Mucosa of gallbladder (tissue), 1 donor: ENCODE measurements at places on chromosomes 2 and 18.

DNA sequence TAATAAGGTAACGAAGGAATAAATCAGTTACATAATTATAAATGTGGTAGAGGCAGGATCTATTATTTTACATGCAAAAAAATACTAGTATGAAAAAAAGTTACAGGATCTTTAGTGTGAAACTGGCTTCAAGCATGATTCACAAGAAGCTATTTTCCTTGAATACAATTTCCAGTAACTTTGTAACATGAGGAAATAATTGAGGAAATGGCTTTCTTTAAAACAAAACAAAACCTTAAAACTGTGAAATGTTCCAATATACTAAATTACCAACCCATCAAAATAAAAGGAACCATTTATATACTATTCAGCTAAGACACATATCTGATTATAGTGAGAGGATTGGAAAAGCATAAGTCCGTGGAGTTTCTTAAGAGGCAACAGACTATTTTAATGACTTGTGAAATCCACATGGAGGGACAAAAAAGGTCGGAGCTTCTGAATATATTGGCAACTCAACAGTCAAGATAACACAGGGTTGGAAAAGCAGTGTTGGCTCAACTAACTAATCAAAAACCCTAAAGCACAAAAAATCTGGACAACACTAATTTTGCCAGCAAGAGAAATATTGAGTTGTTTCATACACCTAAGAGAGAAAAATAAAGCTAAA is 10.6 kb downstream of the IRS1 start:
- no peak for DNase-seq

DNA sequence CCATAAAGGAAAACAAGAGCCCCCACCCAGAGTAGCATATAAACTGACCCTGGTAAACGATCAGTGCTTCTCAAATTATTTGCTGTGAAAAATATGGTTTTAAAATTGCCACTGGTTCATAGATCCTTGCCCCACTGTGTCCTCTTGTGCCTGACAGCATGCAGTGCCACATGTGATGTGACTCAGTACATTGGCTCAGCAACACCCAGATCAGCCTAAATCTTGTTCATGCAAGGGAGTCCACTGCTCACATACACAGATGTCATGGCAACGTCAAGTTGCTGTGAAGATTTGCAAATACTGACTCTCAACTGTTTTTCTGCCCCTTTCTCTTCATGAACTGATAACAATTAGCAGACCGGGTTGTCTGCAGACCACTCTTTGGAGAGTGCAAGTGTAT is 91.0 kb downstream of the TMEM182 start:
- no peak for DNase-seq

DNA sequence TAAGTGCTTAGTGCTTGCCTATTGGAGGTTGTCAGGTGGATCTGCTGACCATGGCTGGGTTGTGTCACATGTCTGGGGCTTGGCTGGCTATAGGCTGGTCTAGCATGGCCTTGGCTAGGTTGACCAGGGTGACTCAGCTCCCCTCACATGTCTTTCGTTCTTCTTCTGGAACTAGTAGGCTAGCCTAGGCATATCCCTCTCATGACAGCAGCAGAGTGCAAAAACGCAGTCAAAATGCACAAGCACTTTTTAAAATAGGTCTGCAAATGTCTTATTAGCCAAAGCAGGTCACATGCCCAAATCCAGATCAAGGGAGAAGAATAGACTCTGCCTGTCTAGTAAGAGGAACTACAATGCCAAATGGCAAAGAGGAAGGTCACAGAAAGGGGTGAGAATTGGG is 179.7 kb upstream of the ACVR2A start:
- no peak for DNase-seq

DNA sequence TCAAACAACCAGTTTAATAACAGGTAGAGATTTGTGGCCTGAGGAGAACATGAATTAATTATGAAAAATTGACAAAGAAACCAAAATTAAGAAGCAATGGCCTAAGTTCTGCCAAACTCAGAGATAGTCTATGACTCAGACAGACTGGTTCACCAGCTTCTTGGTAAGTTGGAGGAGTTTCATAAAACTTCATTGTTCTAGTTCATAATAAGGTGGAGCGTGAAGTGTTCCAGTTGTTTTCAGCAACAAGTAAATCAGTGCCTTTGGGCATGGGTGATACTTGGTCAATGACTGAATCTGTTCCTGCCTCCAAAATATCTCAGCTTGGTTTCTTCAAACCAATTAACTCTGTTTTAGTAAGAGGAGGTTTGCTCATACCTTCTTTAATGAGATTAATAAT is 40.0 kb downstream of the SLC40A1 start:
- DNase-seq, result no peak

DNA sequence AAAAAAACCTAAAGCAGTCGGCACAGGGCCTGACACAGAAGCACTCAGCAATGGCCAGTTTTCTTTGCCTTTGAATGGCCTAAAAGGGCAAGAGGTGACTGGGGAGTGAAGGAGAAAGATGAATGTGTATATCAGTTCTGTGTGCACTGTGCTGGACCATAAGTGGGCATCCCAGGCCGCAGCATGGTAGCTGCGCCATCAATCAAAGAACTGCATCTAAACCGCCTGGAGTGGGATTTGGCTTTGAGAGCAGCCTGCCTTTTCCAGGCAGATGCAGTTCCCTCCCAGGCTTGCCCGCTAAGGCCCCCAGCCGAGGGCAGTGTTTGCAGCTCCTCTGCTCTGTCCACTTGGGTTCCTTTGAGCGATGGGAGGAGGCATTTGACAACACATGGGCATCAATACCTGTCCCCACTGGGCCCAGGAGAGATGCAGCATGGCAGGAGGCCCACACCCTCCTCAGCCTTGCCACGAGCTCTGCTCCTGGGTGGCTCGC is 144.1 kb downstream of the FAM210A start:
- no peak for DNase-seq

- DNase-seq, result no peak
Observed at GRCh38 chr2:31168291-31168690, 30.1 kb upstream of the GALNT14 start.

DNA sequence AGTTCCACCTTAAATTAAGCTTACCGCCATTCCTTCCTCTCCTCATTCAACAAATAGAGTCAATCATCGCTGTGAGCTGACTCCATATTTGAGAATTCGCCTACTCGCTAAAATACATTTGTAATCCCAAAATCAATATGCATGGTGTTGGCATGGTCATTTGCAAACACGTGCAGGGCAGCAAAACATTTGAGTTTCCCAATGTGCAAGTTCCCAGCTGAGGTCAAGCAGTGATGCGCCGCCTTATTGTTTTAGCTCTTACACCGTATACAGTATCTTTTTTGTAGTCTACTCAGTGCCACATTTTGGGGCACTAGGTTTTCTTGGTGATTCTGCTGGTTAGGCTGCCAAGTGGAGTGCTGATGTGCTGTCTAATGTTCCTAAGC is 73.3 kb upstream of the MGAT4A start:
- no peak for DNase-seq

GRCh38 chr2:82697231-82697630 is 1761.8 kb downstream of the SUCLG1 start:
- DNase-seq, result no peak
